ENCODE measurements at places on chromosomes 16 and 17. TPM values are rescaled to one million over a fixed set of nuclear protein-coding genes. Genes with fewer than 3 reads are reported as not detected.

Gene HDAC5
- 63.5 TPM for total RNA-seq

Gene NT5M
- 3.9 TPM for total RNA-seq

Gene SLC12A3
- total RNA-seq: not detected

DNA sequence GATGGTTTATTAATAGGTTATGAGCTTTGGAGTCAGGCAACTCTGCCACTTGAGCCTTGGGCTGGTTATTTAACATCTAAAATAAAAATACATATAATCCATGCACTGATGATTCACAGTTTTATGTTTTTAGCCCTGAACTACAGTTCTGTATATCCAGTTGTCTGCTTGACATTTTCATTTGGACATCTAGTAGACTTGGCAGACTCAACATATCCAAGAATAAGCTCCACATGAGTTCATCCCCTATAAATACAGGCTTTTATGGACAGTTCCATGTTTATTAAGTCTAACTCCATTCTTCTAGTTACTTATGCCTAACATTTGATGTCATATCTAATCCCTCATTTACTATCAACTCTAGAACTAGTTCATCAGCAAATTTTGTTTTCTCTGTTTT is 174.2 kb downstream of the KIF2B start:
- no peak for DNase-seq

DNA sequence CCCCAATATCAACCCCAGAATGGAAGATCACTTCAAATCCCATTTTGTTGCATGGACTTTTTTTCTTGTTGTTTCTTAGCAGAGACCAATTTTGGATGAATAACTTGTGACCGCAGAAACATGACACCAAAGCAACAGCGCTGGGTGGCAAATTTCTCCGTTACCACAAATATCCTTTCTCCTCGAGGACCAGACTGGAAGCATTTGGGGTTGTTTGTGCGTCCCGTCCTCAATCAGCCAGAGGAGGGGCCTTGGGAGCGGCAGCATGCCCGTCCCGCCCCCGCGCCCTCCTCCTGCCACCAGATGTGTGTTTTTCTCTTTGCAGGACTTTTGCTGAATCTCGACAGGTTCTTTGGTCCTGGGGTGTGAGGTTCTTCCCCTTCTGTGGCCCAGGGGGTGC is 282.5 kb upstream of the FOXF1 start:
- peak; percentile 28 for DNase-seq

DNA sequence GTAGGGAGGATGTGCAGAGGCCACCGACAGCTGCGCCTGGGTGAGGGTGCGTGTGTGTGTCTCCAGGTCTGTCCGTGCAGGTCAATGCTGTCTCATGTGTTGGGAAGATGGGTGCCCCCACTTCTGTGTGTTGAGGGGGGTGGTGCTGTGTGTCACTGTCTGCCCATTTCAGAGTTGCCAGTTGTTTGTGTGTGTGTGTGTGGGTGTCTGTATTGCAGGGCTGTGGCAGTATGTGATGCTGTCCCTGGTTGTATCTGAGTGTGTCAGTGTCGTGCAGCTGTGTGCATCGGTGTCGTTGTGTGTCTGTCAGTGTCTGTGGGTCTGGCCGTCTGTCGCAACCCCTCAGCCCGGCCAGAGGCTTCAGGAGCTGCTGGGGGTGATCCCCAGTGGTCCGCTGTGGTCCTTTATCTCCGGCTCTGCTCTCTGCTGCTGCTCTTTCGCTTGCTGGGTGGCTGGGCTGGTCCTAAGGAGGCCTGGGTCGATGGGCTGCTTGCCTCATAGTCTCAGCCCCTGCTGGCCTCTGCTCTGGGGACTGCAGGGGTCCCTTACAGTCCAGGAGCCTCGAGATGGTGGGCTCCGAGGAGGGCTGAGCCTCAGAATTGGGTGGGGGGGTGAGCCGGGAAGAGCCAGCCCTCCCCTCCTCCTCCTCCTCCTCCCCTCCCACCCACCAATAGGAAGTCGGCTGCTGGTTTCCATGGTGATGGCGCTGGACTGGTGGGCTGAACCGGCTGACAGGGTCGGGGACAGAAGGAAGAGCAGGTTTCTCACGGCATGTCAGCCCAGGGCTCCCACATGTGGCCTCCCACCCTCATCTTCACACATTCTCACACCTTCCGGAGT is at the start of gene TSPOAP1:
TSPOAP1 (minus strand) TSS at position 601 of the 840 bp plus-strand sequence. CDS start 875 bp downstream, outside the sequence.
- DNase-seq: no peak

DNA sequence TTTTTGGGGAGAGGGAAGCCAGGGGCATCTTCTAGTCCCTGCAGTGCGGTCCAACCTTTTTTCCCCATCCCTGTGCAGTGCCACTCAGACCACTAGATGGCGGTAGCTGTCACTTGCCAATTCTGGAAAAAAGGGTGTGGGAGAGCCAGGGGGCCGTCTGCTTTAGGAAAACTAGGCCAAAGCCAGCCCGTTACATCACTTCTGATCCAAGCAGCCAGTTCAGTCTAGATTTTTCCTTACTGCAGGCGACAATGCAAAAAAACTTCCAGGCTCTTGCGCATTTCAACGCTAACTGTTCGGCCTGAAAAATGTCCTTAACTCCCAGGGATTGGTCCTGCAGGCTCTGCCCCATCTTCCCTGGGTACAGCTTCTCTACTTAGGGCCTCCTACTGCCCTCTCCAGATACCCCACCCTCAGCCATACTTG is 69.2 kb upstream of the CES5A start:
- DNase-seq: peak; percentile 85

Measured in sciatic nerve (tissue), 2 donors.